Vagina (tissue), 2 donors: ENCODE measurements at places on chromosomes 2 and 18.

- H3K27me3 ChIP-seq, result no peaks in the 10 kb centered on the region
- H3K4me1 ChIP-seq, result no peaks in the 10 kb centered on the region
- H3K27ac ChIP-seq, result no peak overlapping the region
- H3K36me3 ChIP-seq, result no peaks in the 10 kb centered on the region
- no peak overlapping the region for H3K4me3 ChIP-seq
Measured at GRCh38 chr2:121136323-121136722, 148.7 kb downstream of the TFCP2L1 start.

GRCh38 chr18:13375302-13376255 lies 157.0 kb downstream of the LDLRAD4 start:
- peaks cover 32% of the 10 kb centered on the region for H3K4me1 ChIP-seq
- peak overlapping the region; percentile 66 for H3K27ac ChIP-seq
- H3K36me3 ChIP-seq, result no peaks in the 10 kb centered on the region
- DNase-seq, result no peak
- H3K27me3 ChIP-seq, result no peaks in the 10 kb centered on the region

DNA sequence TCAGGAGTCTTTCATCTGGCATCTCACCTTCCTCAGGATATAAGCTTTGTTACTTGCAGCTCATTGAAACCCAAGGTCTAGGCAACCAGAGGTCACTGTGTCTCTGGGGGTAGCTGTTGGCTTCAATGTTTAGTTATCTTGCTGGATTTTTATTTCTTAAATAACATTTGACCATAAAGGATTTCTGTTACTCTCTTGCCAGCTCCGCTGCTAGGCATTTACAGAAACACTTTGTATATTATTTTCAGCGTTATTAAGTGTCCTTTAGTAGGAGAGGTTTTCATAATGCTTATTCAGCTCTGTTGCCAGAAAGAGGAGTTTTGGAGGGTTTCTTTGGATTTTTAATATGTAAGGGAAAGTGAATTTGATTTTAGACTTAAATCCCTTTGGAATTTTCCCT lies 61.4 kb downstream of the QPCT start:
- no peaks in the 10 kb centered on the region for H3K27me3 ChIP-seq
- H3K4me1 ChIP-seq, result no peaks in the 10 kb centered on the region
- DNase-seq, result no peak

DNA sequence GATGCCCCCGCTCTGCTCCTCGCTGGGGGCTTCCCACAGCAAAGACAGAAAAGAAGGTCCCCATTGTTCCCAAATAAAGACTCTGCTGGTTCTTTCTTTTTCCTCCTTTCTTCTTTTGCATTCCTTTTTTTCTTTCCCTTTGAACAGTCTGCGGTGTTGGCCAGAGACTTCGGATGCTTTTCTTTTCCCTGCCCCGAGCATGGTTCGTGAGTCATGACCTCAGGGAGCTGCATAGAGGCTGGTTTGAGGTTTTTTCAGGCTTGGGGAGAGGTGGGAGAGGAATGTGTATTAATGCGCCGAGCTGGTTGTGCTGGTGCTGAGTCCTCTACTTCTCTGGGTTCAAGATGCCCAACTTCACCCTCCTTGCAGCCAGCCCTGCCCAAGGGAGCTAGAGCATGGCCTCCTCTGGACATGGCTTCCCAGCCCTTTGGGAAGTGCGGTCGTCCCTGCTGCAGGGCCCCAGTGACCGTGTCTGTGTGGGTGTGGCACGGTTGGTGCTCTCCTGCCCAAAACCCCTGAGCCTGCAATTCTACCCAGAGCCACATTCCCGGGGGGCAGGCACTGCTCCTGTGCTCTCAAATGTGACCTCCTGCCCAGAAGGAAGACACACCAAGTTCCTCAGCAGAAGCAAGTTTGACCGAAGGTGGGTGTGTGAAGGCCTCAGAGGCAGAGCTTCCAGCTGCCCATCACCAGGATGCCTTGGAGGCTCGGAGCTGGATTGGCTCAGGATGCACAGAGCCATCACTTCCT lies 9.0 kb upstream of the ARHGEF4 start:
- DNase-seq, result no peak
- peaks cover 15% of the 10 kb centered on the region for H3K4me1 ChIP-seq
- H3K27ac ChIP-seq, result no peak overlapping the region
- no peaks in the 10 kb centered on the region for H3K27me3 ChIP-seq
- H3K36me3 ChIP-seq, result no peaks in the 10 kb centered on the region

DNA sequence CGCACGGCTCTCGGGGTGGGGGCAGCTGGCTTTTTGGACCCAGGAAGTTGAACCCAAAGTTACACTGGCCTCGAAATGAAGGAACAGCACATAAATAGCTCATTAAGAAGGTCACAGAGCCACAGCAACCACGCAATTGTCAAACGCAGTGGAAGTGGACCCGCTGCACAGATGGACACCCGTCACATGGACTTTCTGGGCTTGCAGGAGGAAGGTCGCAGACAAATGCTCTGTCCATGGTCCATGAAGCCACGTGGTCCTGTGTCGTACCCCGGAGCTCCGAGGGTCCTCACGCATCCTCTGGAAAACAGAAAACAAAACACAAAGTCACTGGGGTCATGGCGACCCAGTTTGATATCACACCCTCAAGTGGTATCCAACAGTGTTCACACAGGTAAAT lies 308.1 kb upstream of the SALL3 start:
- no peaks in the 10 kb centered on the region for H3K4me1 ChIP-seq
- H3K27ac ChIP-seq, result no peak overlapping the region
- no peak for DNase-seq
- H3K27me3 ChIP-seq, result no peaks in the 10 kb centered on the region
- no peak overlapping the region for H3K4me3 ChIP-seq
- no peaks in the 10 kb centered on the region for H3K36me3 ChIP-seq

GRCh38 chr18:40019797-40020392 lies 1935.1 kb upstream of the PIK3C3 start:
- H3K27me3 ChIP-seq, result no peaks in the 10 kb centered on the region
- H3K4me1 ChIP-seq, result no peaks in the 10 kb centered on the region
- no peak overlapping the region for H3K4me3 ChIP-seq
- H3K27ac ChIP-seq, result no peak overlapping the region

- H3K27me3 ChIP-seq, result no peaks in the 10 kb centered on the region
- no peak for DNase-seq
- no peaks in the 10 kb centered on the region for H3K4me1 ChIP-seq
- H3K36me3 ChIP-seq, result no peaks in the 10 kb centered on the region
- H3K4me3 ChIP-seq, result no peak overlapping the region
Measured at GRCh38 chr18:70499218-70499691, 210.4 kb downstream of the SOCS6 start.

GRCh38 chr18:49698525-49699025 lies 114.8 kb downstream of the ACAA2 start:
- no peaks in the 10 kb centered on the region for H3K4me1 ChIP-seq
- H3K27ac ChIP-seq, result no peak overlapping the region
- H3K27me3 ChIP-seq, result no peaks in the 10 kb centered on the region
- no peak for DNase-seq

DNA sequence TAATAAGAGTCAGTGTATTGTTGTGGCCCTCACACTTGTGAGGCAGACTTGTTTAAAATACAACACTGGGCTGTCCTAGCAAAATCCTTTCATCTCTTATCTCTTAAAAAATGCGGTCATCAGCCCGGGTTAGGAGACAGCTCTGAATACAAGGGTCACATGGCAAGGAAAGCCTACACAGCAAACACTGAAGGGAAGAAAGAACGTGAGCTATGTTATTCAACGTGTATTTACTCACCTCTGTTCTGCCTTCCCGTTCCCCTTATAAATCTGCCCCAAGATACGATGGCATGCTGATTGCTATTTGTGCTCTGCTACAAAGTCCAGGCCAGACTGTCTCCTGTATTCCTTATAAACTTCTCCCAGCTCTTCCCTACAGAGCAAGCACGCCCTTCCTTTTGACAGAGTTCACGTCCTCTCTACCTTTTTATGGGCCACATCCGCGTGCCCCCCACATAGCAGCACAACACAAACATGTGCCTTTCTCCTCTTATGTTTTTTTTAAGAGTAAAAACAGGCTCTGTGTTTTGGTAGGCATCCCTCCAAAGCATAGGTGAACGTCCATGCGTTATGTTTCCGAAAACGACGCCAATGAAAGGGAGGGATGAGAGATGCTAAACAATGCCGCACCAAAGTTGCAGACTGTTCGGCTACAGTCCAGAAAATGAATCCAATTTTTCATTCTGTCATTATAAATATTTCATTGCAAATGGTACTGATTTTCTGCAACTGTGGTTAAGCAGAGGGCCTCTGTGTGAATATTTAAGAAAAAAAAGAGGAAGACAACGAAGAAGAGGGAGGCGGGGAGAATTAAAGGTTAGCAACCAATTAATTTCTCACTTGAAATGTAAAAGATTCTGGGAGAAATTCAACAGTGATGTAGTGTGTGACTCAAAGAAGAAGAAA lies 274.7 kb downstream of the ZNF521 start:
- no peak overlapping the region for H3K4me3 ChIP-seq
- no peak for DNase-seq

GRCh38 chr18:50790241-50790640 lies 29.6 kb downstream of the MRO start:
- no peaks in the 10 kb centered on the region for H3K27me3 ChIP-seq
- no peaks in the 10 kb centered on the region for H3K36me3 ChIP-seq
- DNase-seq, result no peak
- no peak overlapping the region for H3K27ac ChIP-seq
- H3K4me3 ChIP-seq, result no peak overlapping the region

GRCh38 chr18:48798334-48799245 lies 152.2 kb downstream of the SMAD7 start:
- no peaks in the 10 kb centered on the region for H3K36me3 ChIP-seq
- no peak for DNase-seq
- H3K27ac ChIP-seq, result no peak overlapping the region
- H3K4me3 ChIP-seq, result no peak overlapping the region
- H3K27me3 ChIP-seq, result no peaks in the 10 kb centered on the region
- no peaks in the 10 kb centered on the region for H3K4me1 ChIP-seq

GRCh38 chr2:9826208-9826607 lies 17.1 kb upstream of the TAF1B start:
- no peaks in the 10 kb centered on the region for H3K4me1 ChIP-seq
- DNase-seq, result no peak
- H3K27ac ChIP-seq, result no peak overlapping the region
- no peaks in the 10 kb centered on the region for H3K36me3 ChIP-seq

DNA sequence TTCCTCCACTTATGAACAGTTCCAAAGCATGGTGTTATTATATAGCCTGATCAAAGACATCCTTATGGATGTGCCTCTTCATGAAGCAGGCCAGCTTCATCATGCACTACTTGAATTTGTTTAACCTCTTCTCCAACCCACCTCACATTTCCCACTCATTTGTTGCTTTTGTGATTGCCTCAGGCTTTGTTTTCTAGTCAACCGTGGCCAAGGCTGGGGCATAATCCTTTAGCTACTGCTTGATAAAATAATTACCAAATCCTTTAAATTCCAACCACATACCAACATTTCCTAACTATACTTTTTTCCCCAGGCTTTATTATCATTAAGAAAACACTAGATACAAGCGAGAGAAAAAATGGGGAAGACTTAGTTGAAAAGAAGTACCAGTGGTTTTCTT lies 39.6 kb upstream of the SCN1A start:
- H3K27ac ChIP-seq, result no peak overlapping the region
- DNase-seq, result no peak
- H3K36me3 ChIP-seq, result no peaks in the 10 kb centered on the region
- H3K4me3 ChIP-seq, result no peak overlapping the region
- H3K27me3 ChIP-seq, result no peaks in the 10 kb centered on the region

DNA sequence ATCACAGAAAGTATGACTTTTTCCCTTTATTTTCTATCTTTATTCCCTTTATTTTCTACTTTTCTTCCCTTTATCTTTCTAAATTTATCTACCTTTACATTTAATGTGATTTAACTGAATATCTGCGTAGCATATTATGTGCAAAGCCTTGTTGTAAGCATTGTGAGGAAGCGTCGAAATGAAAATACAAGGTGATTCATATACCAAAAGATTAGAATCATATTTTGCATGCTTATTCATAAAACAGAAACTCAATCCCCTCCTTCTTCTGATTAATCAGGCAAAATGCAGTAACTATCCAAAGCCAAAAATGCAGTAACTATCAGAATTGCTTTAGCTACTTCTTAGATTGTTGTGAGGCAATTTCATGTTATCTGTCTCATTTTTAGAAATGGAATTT lies 393.0 kb downstream of the CDH19 start:
- H3K4me3 ChIP-seq, result no peak overlapping the region
- H3K4me1 ChIP-seq, result no peaks in the 10 kb centered on the region
- no peaks in the 10 kb centered on the region for H3K36me3 ChIP-seq
- H3K27ac ChIP-seq, result no peak overlapping the region

DNA sequence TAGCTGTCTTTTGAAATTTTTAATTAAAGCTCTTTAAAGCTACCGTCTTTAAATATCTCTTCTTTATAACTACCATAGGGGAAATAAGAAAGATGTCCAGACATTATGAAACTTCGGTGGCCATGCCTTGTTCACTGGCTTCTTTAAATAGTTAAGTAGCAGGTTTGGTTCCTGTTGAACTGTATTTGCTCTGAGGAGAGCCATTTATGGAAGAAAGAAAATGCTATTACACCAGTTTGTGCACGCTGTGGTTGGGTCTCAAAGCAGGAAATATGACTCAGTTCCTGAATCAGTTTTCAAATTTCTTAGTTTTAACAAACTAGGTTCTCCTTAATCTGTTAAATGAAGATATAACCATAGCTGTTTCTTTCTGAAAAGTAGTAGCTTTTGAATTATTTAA lies 12.2 kb downstream of the ARPC2 start:
- peak overlapping the region; percentile 62 for H3K27ac ChIP-seq
- no peak for DNase-seq
- H3K4me3 ChIP-seq, result no peak overlapping the region

- H3K27ac ChIP-seq, result no peak overlapping the region
- no peak overlapping the region for H3K4me3 ChIP-seq
- no peaks in the 10 kb centered on the region for H3K27me3 ChIP-seq
- DNase-seq, result no peak
- no peaks in the 10 kb centered on the region for H3K4me1 ChIP-seq
Measured at GRCh38 chr2:107430006-107430405, 396.7 kb upstream of the RGPD4 start.

DNA sequence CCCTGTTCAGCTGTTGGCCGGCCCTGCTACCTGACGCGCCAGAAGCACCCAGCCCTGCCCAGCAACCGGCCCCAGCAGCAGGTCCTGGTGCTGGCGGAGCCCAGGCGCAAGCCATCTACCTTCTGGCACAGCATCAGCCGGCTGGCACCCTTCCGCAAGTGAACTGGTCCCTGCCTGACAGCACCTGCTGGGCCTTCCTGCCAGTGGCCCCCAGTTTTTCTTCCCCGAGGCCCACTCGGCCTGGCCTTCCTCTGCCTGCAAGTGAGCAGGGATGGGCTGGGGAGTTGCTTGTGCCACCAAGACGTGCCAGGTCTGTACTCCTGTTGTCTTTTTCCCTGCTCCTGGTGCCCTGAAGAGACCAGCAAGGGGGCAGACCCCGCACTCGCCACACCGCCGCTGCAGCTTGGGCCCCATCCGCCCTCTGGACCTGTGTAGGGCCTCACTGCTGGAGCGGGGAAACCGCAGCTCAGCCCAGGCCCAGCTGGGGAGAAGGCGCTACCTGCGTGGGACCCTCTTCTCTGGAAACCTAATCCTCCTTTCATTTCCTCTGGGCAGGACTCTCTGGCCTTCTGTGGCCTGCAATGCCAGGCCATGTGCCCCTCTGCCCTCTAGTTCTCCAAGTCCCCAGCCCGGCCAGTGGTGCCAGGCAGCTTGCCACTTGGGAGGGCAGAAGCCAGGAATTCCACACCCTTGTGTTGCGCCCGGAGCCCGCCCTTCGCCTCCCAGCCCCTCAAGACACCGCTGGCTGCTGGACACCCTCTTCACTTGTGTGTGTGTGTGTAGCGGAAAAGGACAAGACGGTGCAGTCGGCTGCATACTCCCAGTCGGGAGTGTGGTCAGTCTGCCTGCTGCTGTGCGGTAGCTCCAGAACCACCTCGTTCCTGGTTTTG lies 47.0 kb downstream of the FAM168B start:
- no peak for DNase-seq
- no peaks in the 10 kb centered on the region for H3K36me3 ChIP-seq
- H3K4me3 ChIP-seq, result no peak overlapping the region
- no peaks in the 10 kb centered on the region for H3K4me1 ChIP-seq
- no peaks in the 10 kb centered on the region for H3K27me3 ChIP-seq
